MCF 10A (cell line): ENCODE measurements at places on chromosomes 12 and 14.

- H3K4me3 ChIP-seq = no peak overlapping the region
- H3K4me1 ChIP-seq = no peaks in the 10 kb centered on the region
- DNase-seq = no peak
- H3K27me3 ChIP-seq = peaks cover 22% of the 10 kb centered on the region
- H3K36me3 ChIP-seq = no peaks in the 10 kb centered on the region
Measured at GRCh38 chr12:13654456-13654855, 326.9 kb downstream of the GRIN2B start.

DNA sequence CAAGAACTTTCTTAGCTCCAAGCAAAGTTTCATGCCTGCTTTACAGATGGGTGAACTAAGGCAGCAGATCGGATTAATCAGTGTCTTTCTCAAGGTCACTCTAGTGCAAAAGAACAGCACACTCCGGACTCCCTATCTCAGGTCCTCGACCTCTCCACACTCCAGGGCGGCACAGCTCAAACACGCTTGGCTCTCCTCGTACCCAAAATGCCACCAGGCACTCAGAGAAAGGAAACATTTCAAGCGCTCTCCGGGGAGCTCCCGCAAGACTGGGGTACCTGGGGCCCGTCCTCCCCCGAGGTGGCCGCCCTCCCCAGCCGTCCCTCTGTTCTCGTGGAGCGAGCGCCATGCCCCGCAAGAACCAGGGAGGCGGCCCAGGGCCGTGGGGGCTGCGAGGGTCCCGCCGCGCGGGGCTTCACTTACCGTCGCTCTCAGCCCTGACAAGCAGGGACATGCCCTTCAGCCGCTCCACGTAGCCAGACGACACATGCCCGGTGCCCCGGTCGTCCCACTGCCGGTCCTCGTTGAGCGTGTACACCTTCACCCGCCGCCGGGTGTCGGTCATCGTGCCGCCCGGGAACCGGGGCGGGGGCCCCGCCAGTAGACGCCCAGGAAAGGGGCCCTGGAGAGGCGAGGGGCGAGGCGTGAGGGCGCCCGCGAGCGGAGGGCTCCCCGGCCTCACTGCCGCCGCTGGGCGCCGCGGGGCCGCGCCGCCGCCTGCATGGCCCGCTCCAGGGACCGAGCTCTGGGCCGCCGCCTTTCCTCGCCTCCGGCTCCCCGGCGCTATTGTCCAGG, 830 bp downstream of the PPP4R3A start:
- no peaks in the 10 kb centered on the region for H3K4me1 ChIP-seq
- peak; percentile 37 for DNase-seq
- no peaks in the 10 kb centered on the region for H3K27me3 ChIP-seq
- H3K27ac ChIP-seq = peak overlapping the region; percentile 99
- peaks cover 54% of the 10 kb centered on the region for H3K36me3 ChIP-seq
- peak overlapping the region; percentile 85 for H3K4me3 ChIP-seq

- peak within 1 kb of the TSS; percentile 35 for H3K4me3 ChIP-seq
- no peaks in the 10 kb centered on the region for H3K36me3 ChIP-seq
- peaks cover 77% of the 10 kb centered on the region for H3K27me3 ChIP-seq
- H3K4me1 ChIP-seq = peaks cover 4% of the 10 kb centered on the region
- no peak within 1 kb of the TSS for H3K27ac ChIP-seq
Measured at GRCh38 chr12:5945071-5946008, at the start of gene ANO2. ANO2 (minus strand) TSS chr12:5945259; CDS start chr12:5945217, 42 bp downstream.

DNA sequence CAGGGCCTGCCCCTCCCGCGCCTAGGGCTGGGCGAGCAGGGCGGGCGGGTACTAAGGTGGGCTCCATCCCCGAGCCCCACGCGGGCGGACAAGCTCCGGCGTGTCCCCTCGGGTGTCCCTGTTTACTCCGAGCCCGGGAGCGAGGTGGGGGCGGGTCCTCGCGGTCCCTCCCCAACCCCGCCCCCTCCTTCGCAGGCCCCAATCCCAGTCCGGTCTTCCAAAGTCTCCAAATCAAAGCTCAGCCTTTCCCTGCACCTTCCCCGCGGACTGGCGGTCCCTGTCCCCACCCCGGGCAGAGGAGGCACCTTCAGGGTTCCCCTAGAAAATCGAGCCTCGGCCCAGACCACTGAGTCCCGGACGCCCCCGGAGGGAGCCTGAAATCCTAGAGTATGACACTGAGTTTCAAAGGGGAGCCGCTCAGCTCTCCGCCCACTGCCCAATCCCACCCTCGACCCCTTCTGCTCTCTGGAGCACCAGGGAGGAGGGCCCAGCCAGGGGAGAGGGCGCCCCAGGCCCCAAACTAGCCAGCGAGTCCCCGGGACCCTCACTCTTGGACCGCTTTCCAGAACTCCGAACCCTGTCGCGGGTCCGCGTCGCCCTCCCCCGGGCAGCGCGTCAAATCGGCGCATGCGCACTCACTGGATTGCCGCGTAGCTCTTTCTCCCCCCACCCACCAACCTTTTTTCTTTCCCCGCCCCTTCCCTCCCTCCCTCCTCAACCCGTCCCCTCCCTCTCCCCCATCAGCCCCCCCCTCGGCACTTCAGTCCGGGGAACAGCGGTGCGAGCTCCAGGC, at the start of gene LRP1:
LRP1 (plus strand) TSS at position 758 of the 793 bp plus-strand sequence. CDS start 482 bp downstream, outside the sequence.
- peaks cover 30% of the 10 kb centered on the region for H3K4me1 ChIP-seq
- peak within 1 kb of the TSS; percentile 86 for H3K4me3 ChIP-seq
- peak; percentile 85 for DNase-seq
- peak within 1 kb of the TSS; percentile 77 for H3K27ac ChIP-seq

DNA sequence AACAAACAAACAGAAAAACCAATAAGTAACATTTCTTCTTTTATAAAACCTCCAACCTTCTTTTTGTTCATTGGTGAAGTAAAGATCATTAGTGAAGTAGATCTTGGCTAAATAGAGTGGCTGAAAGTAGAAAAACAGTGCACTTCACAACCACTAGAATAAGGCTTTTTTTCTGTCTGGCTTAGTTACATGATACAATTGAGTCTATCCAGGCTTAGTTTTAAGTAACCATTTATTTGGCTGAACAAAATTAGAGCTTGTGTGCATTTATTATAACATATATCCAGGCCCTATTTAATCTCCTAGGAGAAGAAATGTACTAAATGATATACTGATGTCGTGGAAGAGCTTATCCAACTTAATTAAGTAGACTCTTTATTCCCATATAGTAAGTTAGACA, 65.8 kb upstream of the STK38L start:
- peak overlapping the region; percentile 49 for H3K27ac ChIP-seq
- no peaks in the 10 kb centered on the region for H3K36me3 ChIP-seq
- no peaks in the 10 kb centered on the region for H3K27me3 ChIP-seq
- H3K4me3 ChIP-seq = no peak overlapping the region
- DNase-seq = no peak

DNA sequence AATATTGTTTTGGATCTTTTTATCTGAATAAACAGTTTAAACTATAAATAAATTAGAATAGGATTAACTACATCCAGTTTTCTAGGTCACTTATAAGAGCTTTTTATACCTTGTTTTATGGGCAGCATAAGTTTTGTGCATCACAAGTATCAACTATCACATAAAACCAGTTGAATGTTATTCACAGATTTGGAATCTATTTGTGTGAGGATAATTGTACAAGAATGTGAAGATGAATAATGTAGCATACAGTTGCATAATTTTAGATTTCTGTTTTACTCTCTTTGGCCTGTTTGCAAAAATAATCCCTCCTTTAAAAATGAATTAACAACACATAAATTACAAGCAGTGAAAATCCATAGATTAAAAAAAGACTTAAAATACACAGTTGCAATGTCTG, 88.8 kb downstream of the SCFD1 start:
- peaks cover 61% of the 10 kb centered on the region for H3K36me3 ChIP-seq
- H3K4me1 ChIP-seq = no peaks in the 10 kb centered on the region
- DNase-seq = no peak
- no peaks in the 10 kb centered on the region for H3K27me3 ChIP-seq

- no peaks in the 10 kb centered on the region for H3K36me3 ChIP-seq
- H3K27me3 ChIP-seq = no peaks in the 10 kb centered on the region
- H3K27ac ChIP-seq = no peak overlapping the region
Measured at GRCh38 chr12:19201661-19202060, 72.1 kb downstream of the PLEKHA5 start.

DNA sequence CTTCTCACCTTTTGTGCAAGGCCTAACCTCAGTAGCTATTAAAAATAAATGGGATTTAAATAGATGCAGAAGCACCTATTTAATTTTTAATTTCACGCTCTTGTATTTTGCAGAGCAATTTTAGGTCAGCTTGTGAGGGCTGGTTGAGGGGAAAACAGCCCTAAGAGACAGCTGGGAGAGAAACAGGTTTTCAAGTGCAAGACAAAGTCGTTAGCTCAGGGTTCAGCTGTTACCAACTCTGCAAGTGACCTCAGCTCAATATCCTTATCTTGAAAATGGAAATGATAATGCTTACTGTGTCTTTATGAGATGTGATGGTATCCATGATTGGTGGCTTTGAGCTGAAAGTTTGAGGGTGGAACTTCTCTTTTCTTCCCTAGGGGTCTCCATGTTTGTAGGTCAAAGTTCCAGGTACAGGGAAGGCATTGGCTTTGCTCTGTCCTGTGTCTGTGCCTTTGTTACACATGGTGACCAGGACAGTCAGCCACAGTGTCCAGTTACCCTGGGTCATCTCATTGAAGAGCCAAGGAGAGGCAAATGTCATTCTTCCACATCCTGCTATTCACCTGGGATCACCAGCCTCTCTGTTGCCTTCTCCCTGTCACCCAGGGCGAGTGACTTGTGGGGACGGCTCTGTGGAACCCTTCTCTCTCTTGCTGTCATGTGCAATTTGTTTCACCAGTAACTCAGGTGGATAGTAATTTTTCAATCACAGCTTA, 100.3 kb downstream of the SAMD4A start:
- no peaks in the 10 kb centered on the region for H3K27me3 ChIP-seq
- H3K4me3 ChIP-seq = no peak overlapping the region
- peak overlapping the region; percentile 96 for H3K27ac ChIP-seq

DNA sequence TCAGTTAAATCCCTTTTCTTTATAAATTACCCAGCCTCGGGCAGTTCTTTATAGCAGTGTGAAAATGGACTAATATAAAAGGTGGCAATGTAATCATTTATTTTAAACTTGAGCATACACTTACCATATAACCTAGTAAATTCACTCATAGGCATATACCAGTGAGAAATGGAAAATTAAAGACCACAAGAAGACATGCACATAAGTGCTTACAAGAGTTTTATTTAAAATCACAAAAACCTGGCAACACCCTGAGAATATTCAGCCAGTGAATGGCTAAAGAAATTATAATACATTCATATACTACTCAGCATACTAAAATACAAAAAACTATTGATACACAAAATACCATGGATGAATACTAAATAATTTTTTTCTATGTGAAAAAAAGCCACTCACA, 1017.5 kb upstream of the TMEM132C start:
- no peak for DNase-seq
- no peak overlapping the region for H3K27ac ChIP-seq
- no peaks in the 10 kb centered on the region for H3K27me3 ChIP-seq
- peaks cover 8% of the 10 kb centered on the region for H3K4me1 ChIP-seq
- H3K36me3 ChIP-seq = no peaks in the 10 kb centered on the region
- H3K4me3 ChIP-seq = no peak overlapping the region

DNA sequence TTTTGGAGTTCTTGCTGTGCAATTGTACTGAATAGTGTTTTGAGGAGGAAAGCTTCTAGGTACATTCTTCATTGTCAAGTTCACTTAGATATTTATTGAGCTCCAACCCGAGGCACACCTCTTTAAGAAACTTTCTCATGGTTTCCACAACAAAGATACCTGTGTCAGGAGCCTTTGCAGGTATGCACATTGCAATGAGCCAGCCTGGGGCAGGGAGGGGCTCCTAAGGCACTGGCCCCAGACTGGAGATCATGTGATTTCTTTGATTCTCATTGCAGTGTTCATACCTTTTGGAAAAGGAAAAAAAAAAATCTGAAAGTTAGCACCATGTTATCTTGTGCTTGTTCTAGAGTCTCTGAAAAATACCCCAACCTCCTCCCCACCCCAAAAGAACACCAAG, 80.3 kb downstream of the PRMT8 start:
- H3K4me1 ChIP-seq = peaks cover 2% of the 10 kb centered on the region
- no peak overlapping the region for H3K27ac ChIP-seq
- no peaks in the 10 kb centered on the region for H3K36me3 ChIP-seq
- DNase-seq = no peak

- peaks cover 4% of the 10 kb centered on the region for H3K4me1 ChIP-seq
- no peaks in the 10 kb centered on the region for H3K27me3 ChIP-seq
- peaks cover 11% of the 10 kb centered on the region for H3K36me3 ChIP-seq
- H3K4me3 ChIP-seq = no peak overlapping the region
- DNase-seq = no peak
- no peak overlapping the region for H3K27ac ChIP-seq
Measured at GRCh38 chr12:94271351-94271750, 123.0 kb downstream of the PLXNC1 start.

- DNase-seq = no peak
- H3K27ac ChIP-seq = no peak overlapping the region
- no peak overlapping the region for H3K4me3 ChIP-seq
Measured at GRCh38 chr12:68608191-68608590, 2.5 kb upstream of the RAP1B start.

DNA sequence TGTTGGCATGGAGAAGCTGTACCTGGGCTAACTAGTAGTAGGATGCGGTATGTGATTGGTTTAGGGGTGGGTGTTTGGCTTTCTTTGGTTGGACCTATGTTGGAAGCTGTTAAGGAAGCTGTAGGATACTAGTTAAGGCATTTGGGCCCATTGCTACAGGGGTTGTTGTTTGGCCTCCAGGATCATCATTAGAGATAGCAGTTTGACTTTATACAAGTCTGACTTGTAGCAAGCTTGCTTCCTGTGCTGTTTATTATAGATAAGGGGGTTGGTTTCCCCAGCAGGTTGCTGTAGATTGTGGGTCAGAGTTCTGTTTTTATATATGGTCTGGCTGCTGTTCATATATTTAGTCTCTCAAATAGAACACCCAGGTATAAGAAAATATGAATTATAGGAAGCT, 1.4 kb upstream of the PRIM1 start:
- H3K4me3 ChIP-seq = no peak overlapping the region
- no peak overlapping the region for H3K27ac ChIP-seq
- no peak for DNase-seq
- no peaks in the 10 kb centered on the region for H3K27me3 ChIP-seq

- H3K4me1 ChIP-seq = no peaks in the 10 kb centered on the region
- no peaks in the 10 kb centered on the region for H3K27me3 ChIP-seq
- no peak overlapping the region for H3K4me3 ChIP-seq
- no peak overlapping the region for H3K27ac ChIP-seq
- no peaks in the 10 kb centered on the region for H3K36me3 ChIP-seq
- DNase-seq = no peak
Measured at GRCh38 chr14:76695263-76695920, 65.9 kb upstream of the VASH1 start.

- H3K4me3 ChIP-seq = no peak overlapping the region
- no peaks in the 10 kb centered on the region for H3K36me3 ChIP-seq
- no peaks in the 10 kb centered on the region for H3K27me3 ChIP-seq
- H3K27ac ChIP-seq = no peak overlapping the region
- H3K4me1 ChIP-seq = peaks cover 13% of the 10 kb centered on the region
- no peak for DNase-seq
Measured at GRCh38 chr14:53016491-53016890, 65.6 kb upstream of the FERMT2 start.

- H3K4me1 ChIP-seq = peaks cover 30% of the 10 kb centered on the region
- no peak for DNase-seq
- no peak overlapping the region for H3K27ac ChIP-seq
- no peak overlapping the region for H3K4me3 ChIP-seq
- H3K27me3 ChIP-seq = no peaks in the 10 kb centered on the region
Measured at GRCh38 chr12:57234571-57235016, 5.1 kb downstream of the SHMT2 start.
